ENCODE measurements at places on chromosomes 12 and 14.

GRCh38 chr12:111578276-111578970 is 20.7 kb downstream of the ATXN2 start:
- DNase-seq, result no peak

- no peak for DNase-seq
These were observed 168.2 kb downstream of the SUDS3 start for GRCh38 chr12:118544569-118544968.

- no peak for DNase-seq
These were observed 23.7 kb downstream of the NCOR2 start for GRCh38 chr12:124543590-124544310.

DNA sequence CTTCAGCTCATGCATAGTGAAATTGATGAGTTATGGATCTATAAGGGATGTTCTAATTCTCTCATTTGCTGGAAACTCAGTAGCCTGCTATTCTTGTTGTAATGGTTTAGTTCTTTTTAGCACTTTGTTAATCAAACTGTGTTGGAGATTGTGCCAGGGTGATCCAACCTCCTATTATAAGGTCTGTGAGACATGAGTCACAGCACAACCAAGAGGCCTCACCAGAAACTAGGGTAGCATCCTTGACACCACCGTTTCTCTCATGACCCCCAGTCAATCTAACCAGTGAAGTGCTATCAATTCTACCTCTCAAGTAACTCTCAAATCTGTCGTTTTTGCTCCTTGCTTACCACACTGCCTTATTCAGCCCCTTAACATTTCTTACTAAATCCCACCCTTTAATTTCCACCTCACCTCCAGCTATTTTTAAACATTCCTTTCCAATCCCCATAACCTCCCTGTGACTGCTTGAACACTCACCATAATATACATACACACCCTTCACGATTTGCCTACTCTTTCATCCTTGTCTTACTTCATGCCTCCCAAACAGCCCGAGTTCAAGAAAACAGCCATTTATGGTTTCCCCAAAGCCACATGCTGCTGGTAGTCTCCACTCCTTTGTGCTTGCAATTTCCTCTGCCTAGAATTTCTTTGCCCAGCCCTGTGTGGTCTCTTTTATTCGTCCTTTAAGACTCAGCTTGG is 53.9 kb upstream of the NUDT4 start:
- DNase-seq, result no peak

GRCh38 chr14:91509083-91509877 is 830 bp downstream of the PPP4R3A start:
- DNase-seq, result peak; percentile 42

DNA sequence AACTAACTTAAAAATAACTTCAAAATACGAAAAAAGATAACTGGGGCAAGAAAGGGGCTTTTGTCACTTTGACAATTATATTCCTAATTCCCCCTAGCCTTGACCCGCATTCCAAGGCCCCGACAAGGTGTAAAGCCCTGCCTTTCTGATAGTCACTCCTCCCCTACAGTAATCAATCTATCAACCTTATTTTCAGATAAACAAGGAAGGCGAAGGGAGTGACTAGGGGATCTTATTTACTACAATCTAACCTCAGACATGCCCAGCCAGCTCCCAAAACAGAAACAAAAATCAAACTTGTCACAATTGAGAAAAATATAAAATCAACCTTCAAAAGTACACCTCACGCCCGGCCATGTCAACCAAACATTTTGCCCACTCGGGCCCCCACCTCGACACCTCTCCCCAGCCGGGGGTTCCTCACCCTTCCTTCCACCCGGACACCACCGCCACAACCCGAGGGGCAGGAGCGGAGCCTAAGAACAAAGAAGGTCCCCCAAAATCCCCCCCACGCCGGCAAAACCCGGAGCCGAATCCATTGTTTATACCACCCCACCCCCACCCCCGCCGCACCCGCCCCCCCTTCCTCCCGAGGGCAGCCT is 562 bp downstream of the ZFYVE1 start:
- DNase-seq, result no peak
